B cell (primary cell): ENCODE measurements at places on chromosomes 2 and 18.

DNA sequence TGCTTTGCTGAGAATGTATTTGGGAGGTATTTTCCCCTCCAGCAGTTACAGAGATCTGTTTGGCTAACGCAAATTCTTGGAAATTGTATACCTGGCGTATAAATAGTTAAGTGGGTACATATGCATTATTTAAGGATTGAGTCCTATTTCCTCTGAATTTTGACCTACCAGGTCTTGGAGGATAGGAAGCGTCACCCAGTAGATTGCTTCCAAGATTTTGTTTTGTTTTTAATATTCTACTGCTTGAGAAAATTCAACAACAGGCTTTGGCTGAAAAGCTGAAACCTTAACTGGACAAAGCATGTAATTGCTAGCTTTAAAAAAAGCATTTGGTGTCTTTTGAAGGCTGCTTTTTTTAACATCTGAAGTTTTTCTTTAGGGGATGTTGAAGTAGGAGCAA is 150.1 kb downstream of the WDSUB1 start:
- DNase-seq: no peak

- DNase-seq: no peak
Observed at GRCh38 chr2:215272918-215273317, 38.9 kb upstream of the ATIC start.

DNA sequence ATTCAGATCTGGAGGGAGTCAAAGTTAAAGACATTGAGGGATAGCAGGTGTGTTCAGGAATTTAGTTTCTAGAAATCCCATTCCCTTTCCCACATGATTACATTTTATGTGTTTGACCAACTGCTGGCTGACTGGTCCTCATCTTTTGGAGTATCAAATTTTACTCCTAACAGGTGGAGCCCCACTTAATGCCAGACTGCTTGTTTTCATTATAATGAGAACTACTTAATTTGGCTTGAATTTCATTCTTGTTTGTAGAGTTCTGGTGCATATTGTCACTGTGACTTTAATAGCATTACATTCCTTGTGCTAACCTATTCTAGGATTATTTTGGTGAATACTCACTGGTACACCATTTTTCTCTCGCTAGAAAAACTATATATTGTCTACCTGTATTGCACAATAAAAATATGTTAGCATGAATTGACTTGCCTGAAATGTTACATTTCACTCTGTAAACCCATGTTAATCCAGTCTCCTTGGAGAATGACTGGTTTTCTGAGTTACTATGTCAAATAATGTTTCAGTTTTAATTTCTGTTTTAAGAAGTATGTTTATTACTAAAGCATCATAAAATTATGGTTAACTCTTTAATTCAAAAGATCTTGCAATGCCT is 98.2 kb downstream of the TANC1 start:
- DNase-seq: no peak

GRCh38 chr18:49055754-49056172 is 105.0 kb upstream of the SMAD7 start:
- DNase-seq: peak; percentile 75

- no peak for DNase-seq
Observed at GRCh38 chr18:78228974-78229373, 750.6 kb upstream of the SALL3 start.

DNA sequence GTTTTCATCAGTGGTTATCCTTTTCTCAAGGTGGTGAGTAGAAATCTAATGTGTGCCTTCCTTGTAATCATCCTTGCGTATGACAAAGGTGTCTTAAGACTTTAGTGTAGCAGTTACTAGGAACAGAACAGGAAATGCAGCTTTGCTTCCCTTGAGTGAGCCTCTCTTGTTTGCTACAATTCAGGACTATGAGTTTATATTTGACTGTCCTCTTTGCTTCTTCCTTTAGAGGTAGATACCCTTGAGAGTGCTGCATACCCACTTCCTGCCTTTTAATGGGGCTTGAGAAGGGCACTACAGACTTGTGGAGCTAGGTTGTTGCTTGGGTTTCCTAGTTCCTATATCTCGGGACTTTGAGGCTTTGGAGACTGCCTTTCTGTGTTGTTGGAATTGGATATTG is 3.8 kb downstream of the KCNJ13 start:
- DNase-seq: peak; percentile 39

DNA sequence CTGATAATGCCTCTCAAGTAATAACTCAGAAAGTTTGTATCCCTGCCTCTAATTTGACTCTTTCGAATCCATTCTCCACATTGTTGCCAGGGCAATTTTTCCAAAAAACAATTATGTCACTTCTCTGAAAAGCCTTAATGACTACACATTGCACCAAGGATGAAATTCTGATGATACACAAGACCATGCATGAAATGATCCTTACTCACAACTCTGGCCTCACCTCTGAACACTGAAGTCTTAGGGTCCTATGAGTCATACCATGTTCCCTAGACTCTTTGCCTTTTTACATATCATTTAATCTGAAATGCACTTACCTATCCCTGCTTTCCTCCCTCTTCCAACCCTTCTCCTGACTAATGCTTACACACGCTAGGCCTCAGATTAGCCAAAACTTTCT is 51.0 kb downstream of the WDPCP start:
- no peak for DNase-seq

DNA sequence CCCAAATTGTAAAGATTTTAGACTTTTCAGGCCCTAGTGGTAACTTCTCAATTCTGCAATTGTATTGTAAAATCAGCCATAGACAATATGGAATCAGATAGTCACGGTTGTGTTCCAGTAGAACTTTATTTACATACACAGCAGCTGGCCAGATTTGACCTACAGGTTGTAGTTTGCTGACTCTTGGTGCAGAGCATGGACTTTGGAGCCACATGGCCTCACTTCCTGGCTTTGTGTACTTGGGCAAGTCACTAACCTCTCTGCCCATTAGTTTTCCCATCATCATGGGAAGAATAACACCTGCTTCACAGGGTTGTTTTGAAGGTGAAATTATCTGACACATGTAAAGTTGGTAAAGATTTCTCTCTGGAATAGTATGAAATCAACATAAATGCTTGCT is 147.6 kb downstream of the TMEM200C start:
- DNase-seq: no peak
